ENCODE measurements at places on chromosomes 4 and X.
A peak's percentile ranks its signal among the peaks of the same experiment; 100 is the strongest.

- DNase-seq: no peak
Observed at GRCh38 chr4:101871962-101872676, 81.6 kb downstream of the BANK1 start.

DNA sequence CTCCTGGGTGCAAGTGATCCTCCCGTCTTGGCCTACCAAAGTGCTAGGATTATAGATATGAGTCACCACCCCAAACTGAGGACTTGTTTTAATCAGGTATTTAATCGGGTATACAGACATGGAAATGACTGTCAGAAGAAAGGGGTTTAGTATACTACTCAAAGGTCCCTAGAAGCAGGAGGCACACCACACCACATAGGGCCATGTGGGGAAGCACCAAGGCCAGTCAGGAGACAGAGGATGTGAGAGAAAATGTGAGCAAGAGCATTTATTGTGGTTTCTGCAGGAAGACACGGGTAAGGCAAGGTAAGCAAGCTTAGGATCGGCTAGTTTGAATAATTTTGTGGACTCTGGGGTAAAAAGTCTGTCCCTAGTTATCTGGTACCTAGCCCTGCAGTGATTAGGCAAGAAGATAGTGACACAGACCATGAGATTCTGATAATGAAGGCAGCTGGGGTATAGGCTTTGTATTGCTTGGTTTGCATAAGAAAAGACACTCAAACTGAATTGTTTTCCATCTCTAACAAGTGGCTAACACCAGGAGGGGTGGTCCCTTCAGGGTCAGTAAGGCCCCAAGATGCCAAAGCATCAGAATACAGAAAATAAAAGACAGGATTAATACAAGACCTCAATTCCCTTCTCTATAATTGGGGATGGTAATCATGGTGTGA is 408.8 kb upstream of the F9 start:
- DNase-seq: no peak

- DNase-seq: no peak
Observed at GRCh38 chr4:151854731-151855130, 93.9 kb upstream of the GATB start.

DNA sequence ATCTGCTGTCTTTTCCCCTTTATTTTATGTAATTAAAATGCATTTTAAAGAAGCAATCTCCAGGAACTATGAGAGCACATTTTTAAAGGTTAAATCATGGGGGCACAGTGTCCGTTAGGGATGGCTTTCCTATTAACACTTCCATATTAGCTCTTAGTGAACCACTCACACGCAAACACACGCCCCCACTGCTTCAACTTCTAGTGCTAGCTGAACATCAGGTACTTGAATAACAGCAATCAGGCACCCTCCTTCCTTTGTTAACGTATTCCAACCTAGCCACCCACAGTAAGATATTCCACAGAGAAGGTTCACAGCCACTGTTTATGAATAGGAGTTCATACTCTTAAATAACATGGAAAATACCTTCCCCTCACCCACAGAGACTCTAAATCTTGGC is 9.3 kb downstream of the TMEM255A start:
- no peak for DNase-seq

DNA sequence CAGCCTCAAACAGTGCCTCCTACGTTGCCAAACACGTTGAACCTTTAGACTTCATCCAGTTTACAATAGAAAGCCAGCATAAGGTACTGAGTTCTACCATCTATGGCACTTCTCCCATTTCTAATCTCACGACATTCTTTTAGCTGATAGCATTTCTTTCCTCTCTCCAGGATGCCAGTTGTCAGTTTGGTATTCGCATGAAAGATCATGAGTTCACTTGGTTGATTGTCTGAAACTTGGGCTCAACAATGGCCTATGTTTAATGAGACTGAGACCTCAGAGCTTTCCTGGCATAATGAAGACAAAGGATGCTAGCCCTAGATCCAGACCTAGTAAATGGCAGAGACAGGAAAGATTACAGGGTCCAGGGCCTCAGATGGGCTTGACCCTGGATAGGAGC is 69.2 kb upstream of the SPRY1 start:
- no peak for DNase-seq

DNA sequence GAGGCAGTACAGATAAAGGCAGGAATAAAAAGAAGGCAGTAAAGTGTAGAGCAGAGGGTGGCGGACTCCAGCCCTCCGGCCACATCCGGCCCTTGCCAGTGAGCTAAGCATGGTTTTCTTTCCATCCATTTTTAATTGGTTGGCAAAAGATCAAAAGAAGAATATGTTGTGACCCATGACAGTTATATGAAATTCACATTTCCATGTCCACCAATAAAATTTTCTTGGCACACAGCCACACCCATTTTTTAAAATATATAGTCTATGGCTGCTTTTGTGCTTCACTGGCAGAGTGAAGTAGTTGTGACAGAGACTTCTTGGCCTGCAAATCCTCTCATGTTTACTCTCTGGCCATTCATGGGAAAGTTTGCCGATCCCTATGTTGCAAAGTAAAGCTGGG is 29.8 kb downstream of the SLC9A6 start:
- DNase-seq: no peak

GRCh38 chr4:90757534-90758060 is 630.4 kb downstream of the CCSER1 start:
- DNase-seq: no peak

GRCh38 chr4:153420361-153420760 is 45.8 kb upstream of the TMEM131L start:
- DNase-seq: peak; percentile 17

- no peak for DNase-seq
Observed at GRCh38 chr4:57233386-57233785, 123.2 kb upstream of the IGFBP7 start.

- no peak for DNase-seq
Observed at GRCh38 chr4:1466034-1466862, 60.0 kb upstream of the NKX1-1 start.

- peak; percentile 34 for DNase-seq
Observed at GRCh38 chrX:9745417-9746115, 20.1 kb downstream of the GPR143 start.

DNA sequence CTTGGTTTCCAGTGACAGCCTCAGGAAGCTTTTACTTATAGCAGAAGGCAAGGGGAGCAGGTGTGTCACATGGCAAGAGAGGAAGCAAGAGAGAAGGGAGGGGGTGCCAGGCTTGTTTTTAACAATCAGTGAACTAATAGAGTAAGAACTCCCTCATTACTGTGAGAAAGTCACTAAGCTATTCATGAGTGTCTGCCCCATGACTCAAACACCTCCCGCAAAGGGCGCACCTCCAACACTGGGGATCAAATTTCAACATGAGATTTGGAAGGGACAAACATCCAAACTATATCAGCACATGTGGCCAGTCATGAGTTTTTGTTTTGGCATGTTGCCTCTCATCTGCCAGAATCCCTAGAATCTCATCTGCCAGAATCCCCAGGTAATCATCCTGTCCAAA is 183.5 kb upstream of the C1QTNF7 start:
- DNase-seq: peak; percentile 74

- no peak for DNase-seq
Observed at GRCh38 chrX:55695227-55696018, 22.1 kb upstream of the RRAGB start.

DNA sequence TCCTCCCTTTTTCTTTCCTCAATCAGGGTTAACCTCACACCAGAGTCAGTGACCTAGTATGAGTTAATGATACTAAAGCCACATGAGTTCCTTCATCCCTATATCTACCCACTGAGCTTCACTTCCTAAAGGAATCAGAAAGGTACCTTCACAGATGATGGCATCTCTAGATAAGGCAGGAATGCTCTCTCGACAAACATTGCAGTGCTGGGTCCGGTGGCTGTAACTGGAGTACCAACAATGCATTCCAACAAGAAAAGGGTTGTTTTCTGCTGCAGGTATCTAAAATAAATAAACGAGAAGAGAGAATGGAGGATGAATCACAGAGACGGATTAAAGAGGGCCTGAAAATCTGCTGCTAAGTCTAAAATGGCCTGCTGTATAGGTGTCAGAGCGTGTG is 66.7 kb downstream of the DGKK start:
- no peak for DNase-seq

- no peak for DNase-seq
Observed at GRCh38 chr4:43837171-43837570, 611.4 kb downstream of the KCTD8 start.

GRCh38 chrX:46811121-46811520 is 25.7 kb upstream of the RP2 start:
- DNase-seq: no peak

DNA sequence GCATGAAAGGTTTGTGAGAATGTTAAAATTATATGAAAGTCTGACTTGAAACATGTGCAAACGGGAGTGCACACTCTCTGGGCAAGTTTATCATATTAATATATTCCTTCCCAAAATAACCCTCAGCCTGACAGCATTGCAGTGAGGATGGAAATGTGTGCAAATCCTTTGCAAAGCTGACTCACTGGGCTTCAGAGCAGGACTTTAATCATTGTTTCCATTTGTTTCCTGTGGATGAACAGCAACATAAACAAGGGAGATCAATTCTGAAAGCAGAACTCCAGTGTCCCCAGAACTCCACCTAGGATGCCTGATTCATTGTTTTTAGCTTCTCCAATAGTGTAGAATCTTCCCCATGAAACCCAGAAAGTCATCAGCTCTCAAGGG is 32.9 kb downstream of the SLC2A9 start:
- no peak for DNase-seq

DNA sequence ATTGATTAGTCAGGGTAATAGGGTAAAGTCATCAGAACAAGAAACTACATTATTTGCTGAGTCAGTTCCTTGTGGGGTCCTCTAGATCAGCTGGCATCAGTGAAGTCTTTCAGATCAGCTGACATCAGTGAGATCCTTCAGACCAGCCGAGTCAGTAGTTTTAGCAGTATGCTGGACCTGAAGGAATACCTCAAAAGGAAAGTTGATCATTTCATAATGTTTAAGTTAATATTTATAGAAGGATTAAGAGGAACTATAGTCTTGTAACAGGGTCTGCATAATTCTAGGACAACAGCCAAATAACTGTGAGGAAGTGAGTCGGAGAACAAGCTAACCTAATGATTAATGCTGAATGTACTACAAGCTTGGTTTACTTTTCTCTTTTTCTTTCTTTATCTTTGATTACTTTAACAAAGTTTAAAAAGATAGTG is 958 bp upstream of the UGT2B7 start:
- peak; percentile 44 for DNase-seq

DNA sequence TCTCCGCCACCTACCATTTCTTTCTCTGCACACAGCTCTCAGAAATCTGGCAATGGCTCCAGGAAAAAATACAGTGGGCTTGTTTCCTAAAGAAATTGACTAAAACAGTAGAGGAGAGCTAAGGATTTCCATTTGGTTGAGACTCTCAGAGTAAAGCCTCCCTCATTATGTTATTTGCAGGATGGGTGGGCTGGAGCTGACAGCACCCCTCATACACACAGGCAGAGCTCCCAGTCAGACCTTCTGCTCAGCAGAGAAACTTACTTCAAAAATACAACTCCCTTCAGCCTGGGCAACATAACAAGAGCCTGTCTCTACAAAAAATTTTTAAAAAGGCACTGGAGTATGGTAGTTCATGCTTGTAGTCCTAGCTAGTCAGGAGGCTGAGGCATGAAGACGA is 44.9 kb downstream of the ENPEP start:
- DNase-seq: no peak

- DNase-seq: peak; percentile 94
Observed at GRCh38 chr4:139740531-139741041, 75.0 kb downstream of the MGST2 start.

All from fibroblast of skin of right biceps (primary cell).